ENCODE measurements at places on chromosomes 4 and X.

- no peak for DNase-seq
Observed at GRCh38 chrX:10377427-10377826, 220.7 kb downstream of the CLCN4 start.

- DNase-seq, result no peak
Observed at GRCh38 chrX:72466493-72466892, 106.2 kb downstream of the HDAC8 start.

DNA sequence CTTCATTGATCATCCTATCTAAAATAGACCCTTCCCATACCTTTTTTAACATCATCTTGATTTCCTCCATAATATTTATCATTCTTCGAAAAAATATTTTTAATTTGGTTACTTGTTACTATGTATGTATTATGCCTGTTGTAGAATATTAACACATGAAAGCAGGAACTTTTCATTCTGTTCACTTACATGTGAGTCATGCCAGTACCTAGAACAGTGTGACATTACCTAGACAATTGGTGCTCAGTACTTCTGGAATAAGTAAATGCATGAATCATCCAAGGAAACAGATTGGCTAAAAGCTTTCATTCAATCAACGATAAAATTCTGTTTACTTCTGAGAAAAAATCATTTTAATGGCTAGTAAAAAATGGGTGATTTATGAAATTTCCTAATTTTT, 76.4 kb downstream of the CXXC4 start:
- DNase-seq, result no peak

- no peak for DNase-seq
Observed at GRCh38 chr4:173365359-173365996, 5.3 kb upstream of the SAP30 start.

GRCh38 chrX:150692296-150692695, 900 bp upstream of the MTMR1 start:
- DNase-seq, result no peak

DNA sequence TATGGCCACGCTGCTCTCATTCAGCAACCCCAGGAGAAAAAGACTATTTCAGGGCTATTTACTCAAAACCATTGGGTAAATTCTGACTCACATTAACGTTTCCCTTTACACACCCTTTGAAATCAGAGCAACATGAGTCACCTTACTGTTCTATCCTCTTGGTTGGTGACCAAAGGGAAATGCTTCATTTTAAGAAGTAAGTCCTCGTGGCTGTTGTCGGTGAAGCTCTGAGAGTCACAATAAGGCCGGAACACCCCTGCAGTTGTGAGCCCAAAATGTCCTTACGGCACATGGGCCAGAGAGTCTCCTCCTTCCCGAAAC, 56.3 kb upstream of the SPRY1 start:
- no peak for DNase-seq

DNA sequence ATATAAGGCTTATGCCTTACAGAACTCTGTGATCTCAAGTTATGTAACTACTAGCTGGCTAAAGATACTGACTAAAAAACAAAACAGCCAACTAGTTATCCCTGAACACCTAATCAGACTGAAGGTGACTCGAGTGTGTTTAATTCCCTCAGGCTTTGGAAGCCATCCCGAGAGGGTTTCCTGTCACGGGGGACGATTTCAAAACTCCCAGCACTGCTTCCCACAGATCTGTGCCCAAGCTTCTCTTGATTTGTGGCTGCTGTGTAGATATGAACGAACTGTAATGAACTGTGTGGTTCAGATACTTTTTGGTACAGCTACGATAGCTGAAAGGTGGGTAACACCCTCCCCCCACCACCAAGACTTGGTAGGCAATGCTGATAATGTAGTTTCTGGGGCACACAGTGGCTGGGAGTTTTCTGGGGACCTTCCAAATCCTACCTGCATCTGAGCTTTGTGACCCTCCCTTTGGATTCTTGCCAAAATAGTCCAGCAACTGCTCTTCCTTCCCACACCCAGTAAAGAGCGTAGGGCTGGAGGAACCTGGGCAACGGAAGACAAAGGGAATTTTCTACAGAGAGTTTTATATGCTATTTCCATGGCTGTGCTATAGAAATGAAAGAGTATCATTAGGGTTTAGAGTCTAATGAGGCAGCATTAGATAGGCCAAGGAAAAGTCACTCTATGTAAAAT, 148.8 kb downstream of the MGST2 start:
- no peak for DNase-seq

DNA sequence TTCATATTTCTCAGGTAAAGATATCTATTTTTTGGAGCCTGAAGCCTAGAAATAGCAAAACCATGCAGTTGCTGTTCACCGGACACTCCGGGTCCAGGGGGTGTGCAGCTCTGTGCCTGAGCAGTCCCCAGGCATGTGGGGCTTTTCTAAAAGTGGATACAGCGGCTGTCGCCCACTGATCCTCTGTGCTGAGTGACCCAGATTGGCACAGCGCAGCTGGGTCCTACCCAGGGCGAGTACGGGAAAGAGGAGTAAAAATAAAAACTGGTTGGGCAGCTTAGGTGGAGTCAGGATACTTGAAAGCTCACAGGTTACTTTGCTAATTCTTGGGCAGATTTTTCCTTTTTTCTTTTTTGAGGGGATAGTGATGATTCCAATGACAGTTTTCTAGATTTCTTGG, 118.8 kb downstream of the UCHL1 start:
- DNase-seq, result no peak

DNA sequence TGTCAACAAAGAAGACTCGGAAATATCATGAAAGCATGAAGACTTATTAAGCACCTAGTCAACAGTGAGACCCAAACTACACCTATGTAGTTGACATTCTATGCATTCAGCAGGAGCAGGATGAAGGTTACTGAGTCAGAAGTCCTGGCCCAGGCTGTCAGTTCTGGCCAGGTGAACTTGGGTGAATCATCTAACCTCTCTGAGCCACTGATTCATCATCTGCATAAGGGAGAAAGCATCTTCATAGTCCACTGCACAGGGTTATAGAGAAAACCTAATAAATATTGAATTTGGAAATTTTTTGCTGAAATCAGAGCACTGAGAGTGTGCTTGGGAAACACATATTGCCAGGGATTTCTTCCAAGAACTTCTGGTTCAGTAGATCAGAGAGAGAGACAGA, 296.0 kb upstream of the SFRP2 start:
- no peak for DNase-seq

DNA sequence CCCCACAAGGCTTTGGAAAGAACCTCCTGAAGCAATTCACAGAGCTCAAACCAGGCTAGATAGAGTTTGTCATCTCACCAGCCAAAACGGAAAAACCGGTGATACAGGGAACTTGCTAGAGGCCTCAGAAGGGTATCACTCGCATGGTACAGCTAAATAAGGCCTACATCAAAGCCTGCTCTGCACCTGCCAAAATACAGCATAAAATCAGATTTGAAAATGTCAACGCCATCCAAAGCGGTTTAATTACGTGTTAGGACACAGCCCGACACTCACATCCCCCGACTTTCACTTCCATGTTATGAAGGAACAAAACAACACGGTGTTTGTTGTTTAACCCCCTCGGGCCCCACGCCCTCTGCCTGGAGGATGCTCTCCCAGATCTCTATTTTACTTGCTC, 65.0 kb downstream of the MAPK10 start:
- no peak for DNase-seq

GRCh38 chr4:48653217-48654014, 126.7 kb downstream of the FRYL start:
- DNase-seq, result no peak

- DNase-seq, result no peak
Observed at GRCh38 chr4:87499403-87500091, 29.6 kb downstream of the SPARCL1 start.

GRCh38 chr4:71231129-71232055, 107.4 kb upstream of the SLC4A4 start:
- no peak for DNase-seq

- no peak for DNase-seq
Observed at GRCh38 chr4:10173037-10173753, 56.6 kb upstream of the WDR1 start.

DNA sequence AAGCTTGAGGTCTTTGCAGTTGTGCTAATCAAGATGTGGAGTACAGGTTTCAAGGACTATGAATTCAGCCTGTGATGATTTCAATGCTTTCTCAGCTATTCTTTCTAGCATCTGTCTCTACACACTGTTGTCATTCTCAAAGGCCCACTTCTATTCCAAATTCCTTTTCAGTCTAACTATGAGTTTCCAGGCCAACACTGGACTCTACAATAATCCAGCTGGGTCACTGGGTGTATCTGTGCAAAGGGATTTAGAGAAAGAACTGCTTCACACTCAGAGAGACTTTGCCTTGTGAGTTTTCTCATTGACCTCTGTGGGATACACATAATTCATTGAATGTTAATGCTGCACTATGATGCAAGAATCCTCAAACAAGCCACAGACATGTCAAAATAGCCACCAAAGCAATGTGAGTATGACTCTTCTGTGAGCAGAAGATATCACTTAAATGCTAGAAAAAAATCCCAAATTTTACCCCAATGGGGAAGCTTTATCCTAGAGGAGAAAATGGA, 171.8 kb upstream of the CLNK start:
- no peak for DNase-seq

- DNase-seq, result no peak
Observed at GRCh38 chrX:9489234-9489633, 24.4 kb downstream of the TBL1X start.

GRCh38 chr4:76611616-76612207, 176.7 kb downstream of the SHROOM3 start:
- no peak for DNase-seq

DNA sequence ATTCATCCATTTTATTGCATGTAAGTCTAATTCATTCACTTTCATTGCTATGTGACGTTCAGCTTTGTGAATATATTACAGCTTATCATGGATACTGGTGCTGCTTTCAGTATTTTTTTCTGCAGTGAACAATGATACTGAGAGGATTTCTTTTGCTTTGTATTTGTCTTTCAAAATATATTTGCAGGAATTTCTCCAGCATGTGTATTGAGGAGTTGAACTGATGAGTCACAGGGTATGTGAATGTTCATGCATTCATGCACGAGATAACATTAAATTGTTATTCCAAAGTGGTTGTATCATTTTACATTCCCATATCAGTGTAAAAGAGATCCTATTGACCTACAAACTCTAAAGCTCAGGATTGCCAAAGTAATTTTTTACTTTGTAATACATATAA, 283.8 kb upstream of the ARSJ start:
- DNase-seq, result no peak

GRCh38 chr4:105979506-105979905, 84.2 kb downstream of the NPNT start:
- no peak for DNase-seq

DNA sequence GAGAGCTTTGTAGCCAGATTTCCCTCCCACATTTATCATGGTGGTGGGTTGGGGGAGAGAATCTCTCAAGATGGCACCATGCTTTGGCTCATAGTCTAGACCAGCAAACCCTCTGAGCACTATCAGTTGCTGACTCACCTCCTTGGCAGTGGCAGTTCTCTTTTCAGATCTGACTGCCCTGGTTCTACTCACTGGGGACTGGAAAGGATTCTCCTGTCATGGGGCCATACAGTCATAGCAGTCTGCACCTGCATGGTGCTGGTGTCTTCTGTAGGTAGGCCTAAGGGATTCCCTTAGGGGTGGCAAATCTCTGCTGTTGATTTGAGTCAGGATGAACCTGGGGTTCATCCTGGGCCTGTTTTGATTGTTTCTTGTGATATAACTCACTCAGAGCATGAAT, 2.6 kb downstream of the TEX13B start:
- no peak for DNase-seq

Measured in GDM1 (cell line).